ENCODE measurements at places on chromosomes 6 and 20. TPM values are rescaled to one million over a fixed set of nuclear protein-coding genes. Genes with fewer than 3 reads are reported as not detected.

The SLC17A1 gene
- total RNA-seq, result not detected

The ACTL10 gene
- 2.3 TPM for total RNA-seq

GRCh38 chr6:91782802-91783201 lies 1195.9 kb upstream of the MAP3K7 start:
- no peaks in the 10 kb centered on the region for H3K36me3 ChIP-seq
- no peaks in the 10 kb centered on the region for H3K27me3 ChIP-seq
- H3K4me1 ChIP-seq, result no peaks in the 10 kb centered on the region
- no peak overlapping the region for H3K4me3 ChIP-seq
- DNase-seq, result no peak
- H3K27ac ChIP-seq, result no peak overlapping the region

The C20orf204 gene
- total RNA-seq, result 0.97 TPM

- H3K4me3 ChIP-seq, result no peak overlapping the region
- H3K27ac ChIP-seq, result no peak overlapping the region
- H3K4me1 ChIP-seq, result no peaks in the 10 kb centered on the region
- DNase-seq, result no peak
- H3K27me3 ChIP-seq, result no peaks in the 10 kb centered on the region
Measured at GRCh38 chr6:16480763-16481560, 242.6 kb downstream of the GMPR start.

The DEFB124 gene
- total RNA-seq, result not detected

DNA sequence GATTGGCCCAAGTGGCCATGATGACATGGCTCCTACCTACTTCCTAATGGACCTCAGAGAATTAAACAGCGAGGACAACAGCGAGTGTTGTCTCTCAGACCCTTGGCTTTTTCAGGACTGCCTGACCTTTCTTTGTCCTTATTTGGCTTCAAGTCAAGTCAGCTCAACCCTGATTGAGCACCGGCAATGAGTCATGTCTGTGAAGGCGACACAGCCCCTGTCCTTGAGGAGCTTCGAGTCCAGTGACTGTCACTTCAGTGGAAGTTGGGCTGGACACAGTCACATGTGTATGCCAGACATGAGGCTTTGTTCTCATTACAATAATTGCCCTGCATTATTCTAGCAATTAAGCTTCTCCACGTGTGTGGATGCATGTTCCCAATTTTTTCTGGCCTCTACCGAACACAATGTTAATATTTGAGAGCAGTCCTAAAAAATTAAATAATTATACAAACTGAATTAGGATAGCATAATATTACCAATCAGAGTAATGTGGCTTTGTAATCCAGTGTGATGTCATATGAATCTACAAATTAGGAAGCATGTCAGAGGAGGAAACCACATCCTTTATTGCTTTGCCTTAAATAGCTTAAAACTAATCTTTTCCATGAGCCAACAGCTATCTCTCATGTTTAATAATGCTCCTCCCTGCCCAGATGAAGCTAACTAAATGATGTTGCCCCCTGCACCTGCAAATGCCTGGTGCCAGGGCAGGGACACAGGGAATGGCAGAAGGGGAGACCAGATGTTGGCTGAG lies 178.6 kb downstream of the CDH26 start:
- no peaks in the 10 kb centered on the region for H3K36me3 ChIP-seq
- no peaks in the 10 kb centered on the region for H3K27me3 ChIP-seq

- no peak for DNase-seq
- H3K4me3 ChIP-seq, result no peak overlapping the region
- no peaks in the 10 kb centered on the region for H3K36me3 ChIP-seq
- H3K4me1 ChIP-seq, result no peaks in the 10 kb centered on the region
- H3K27ac ChIP-seq, result no peak overlapping the region
- H3K27me3 ChIP-seq, result no peaks in the 10 kb centered on the region
Measured at GRCh38 chr6:156045401-156046267, 590.0 kb upstream of the NOX3 start.

DNA sequence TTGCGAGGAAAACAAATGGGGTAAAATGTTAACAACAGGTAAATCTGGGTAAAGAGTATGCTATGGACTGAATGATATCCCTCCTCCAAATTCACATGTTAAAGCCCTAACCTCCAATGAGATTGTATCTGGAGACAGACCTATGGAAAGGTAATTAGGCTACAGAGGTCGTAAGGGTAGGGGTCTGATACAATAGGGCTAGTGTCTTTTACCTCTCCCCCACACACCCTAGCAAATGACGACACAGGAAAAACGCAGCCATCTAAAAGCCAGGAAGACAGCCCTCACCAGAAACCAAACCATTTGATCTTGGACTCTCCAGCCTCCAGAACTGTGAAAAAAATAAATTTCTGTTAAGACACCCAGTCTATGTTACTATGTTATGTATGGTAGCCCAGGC lies 20.6 kb upstream of the FBXO9 start:
- peaks cover 64% of the 10 kb centered on the region for H3K4me1 ChIP-seq
- peak overlapping the region; percentile 95 for H3K27ac ChIP-seq
- H3K4me3 ChIP-seq, result no peak overlapping the region
- DNase-seq, result no peak
- no peaks in the 10 kb centered on the region for H3K27me3 ChIP-seq
- peaks cover 12% of the 10 kb centered on the region for H3K36me3 ChIP-seq

GRCh38 chr6:139686308-139686707 lies 311.9 kb upstream of the CITED2 start:
- no peak for DNase-seq
- H3K27ac ChIP-seq, result no peak overlapping the region
- H3K4me3 ChIP-seq, result no peak overlapping the region
- H3K36me3 ChIP-seq, result no peaks in the 10 kb centered on the region
- H3K4me1 ChIP-seq, result peaks cover 14% of the 10 kb centered on the region

The BEND3 gene
- total RNA-seq, result 3.9 TPM

The TAAR2 gene
- total RNA-seq, result not detected

- no peak overlapping the region for H3K27ac ChIP-seq
- DNase-seq, result no peak
- peaks cover 5% of the 10 kb centered on the region for H3K36me3 ChIP-seq
- peaks cover 25% of the 10 kb centered on the region for H3K4me1 ChIP-seq
- peaks cover 43% of the 10 kb centered on the region for H3K27me3 ChIP-seq
Measured at GRCh38 chr20:49320460-49320859, 42.6 kb upstream of the ZNFX1 start.

DNA sequence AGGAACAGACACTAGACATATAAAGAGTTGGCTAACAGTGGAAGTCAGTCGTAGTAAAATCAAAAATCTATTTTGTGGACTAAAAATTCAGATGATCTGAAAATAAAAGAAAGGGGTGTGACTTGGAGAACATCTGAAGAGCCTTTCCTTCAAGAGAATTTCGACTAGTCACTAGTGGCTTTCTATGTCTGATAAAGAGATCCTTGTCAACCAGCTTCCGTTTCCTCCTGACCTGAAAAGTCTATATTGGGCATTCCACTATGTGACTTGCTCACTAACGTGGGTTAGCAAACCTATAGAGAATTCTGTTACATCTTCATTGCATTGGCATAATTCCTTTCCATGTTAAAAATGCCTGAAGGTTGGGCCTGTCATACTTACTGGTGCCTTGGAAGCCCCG lies 25.9 kb downstream of the TRAF3IP2 start:
- peaks cover 27% of the 10 kb centered on the region for H3K36me3 ChIP-seq
- no peak overlapping the region for H3K27ac ChIP-seq
- H3K4me1 ChIP-seq, result peaks cover 40% of the 10 kb centered on the region

GRCh38 chr20:43459022-43459942 lies 1.6 kb downstream of the SRSF6 start:
- peaks cover 52% of the 10 kb centered on the region for H3K4me1 ChIP-seq
- H3K27me3 ChIP-seq, result peaks cover under 1% of the 10 kb centered on the region
- H3K27ac ChIP-seq, result peak overlapping the region; percentile 83

DNA sequence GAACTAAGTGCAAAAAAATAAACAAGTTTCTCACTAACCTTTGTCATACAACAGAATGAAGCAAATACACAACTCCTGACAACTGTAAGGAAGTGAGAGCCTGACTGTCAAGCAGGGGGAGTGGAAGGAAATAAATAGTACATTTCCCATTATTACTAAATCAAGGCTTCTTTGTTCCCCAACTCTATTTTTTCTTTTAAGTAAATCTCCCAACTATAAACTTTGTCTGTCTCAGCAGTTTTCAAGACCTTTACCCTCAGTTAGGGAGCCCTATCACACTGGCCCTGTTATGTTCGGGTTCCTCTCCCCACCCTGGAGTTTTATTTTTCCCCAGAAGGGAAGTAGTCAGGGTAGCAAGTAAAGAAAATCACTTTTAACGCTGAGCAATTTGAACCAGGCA lies 24.1 kb upstream of the IPCEF1 start:
- no peak overlapping the region for H3K4me3 ChIP-seq
- H3K27ac ChIP-seq, result no peak overlapping the region
- no peak for DNase-seq
- H3K27me3 ChIP-seq, result no peaks in the 10 kb centered on the region

- peak overlapping the region; percentile 13 for H3K27ac ChIP-seq
- H3K36me3 ChIP-seq, result no peaks in the 10 kb centered on the region
- H3K4me1 ChIP-seq, result peaks cover 50% of the 10 kb centered on the region
- H3K4me3 ChIP-seq, result no peak overlapping the region
- no peak for DNase-seq
Measured at GRCh38 chr6:125375821-125376220, 74.1 kb upstream of the HDDC2 start.

The PREX1 gene
- total RNA-seq, result 3.0 TPM

DNA sequence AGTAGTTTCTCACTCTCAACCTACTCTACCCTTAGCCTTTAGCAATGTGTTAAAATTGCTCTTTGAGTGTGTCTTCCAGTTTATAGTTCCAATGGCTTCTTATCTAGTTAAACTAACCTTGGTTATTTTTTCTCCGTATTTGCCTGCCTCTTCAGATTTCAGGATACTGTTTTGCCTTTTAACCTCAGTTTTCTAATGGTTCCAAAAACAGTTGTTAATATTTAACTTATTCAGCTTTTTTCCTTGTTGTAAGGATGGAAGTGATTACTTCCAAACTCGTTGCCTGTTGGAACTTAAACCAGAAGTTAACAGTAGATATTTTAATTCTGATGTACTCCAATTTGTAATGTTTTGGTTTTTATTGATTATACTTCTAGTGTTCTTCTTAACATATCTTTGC lies 1574.9 kb downstream of the HACE1 start:
- H3K4me3 ChIP-seq, result no peak overlapping the region
- no peak for DNase-seq
- H3K27ac ChIP-seq, result no peak overlapping the region
- no peaks in the 10 kb centered on the region for H3K4me1 ChIP-seq
- no peaks in the 10 kb centered on the region for H3K36me3 ChIP-seq

GRCh38 chr20:60254901-60255411 lies 296.7 kb downstream of the CDH26 start:
- H3K27me3 ChIP-seq, result peaks cover 27% of the 10 kb centered on the region
- H3K4me3 ChIP-seq, result no peak overlapping the region
- DNase-seq, result no peak
- no peaks in the 10 kb centered on the region for H3K36me3 ChIP-seq
- no peak overlapping the region for H3K27ac ChIP-seq

DNA sequence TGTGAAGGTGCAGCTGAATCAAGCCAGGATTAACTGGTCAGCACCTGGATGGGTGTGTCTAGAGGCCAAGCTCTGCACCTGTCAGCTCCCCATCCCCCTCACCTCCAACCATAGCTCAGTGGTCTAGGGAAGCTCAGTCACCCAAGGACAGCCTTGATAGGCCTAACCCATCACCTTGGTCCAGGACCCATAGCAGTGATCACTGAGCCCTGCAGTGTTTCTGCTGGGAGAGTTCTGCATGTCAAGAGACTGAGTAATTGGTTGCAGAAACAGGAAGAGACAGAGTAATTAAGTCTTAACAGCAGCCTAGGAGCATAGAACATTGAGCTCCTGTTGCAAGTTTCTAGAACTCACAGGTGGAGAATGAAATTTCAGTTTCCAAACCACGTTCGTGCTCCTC lies 18.7 kb upstream of the RALGAPB start:
- H3K36me3 ChIP-seq, result peaks cover 20% of the 10 kb centered on the region
- H3K4me1 ChIP-seq, result peaks cover 5% of the 10 kb centered on the region
- H3K27ac ChIP-seq, result no peak overlapping the region
- H3K4me3 ChIP-seq, result no peak overlapping the region

Data from chondrocyte (in vitro differentiated cells).